ENCODE measurements at places on chromosomes 16 and 17. TPM values are rescaled to one million over a fixed set of nuclear protein-coding genes. Genes with fewer than 3 reads are reported as not detected.

The C16orf74 gene
- 8.4 TPM for total RNA-seq

The NPIPB12 gene
- total RNA-seq, result 82.9 TPM

The KRT23 gene
- total RNA-seq, result not detected

The GAS2L2 gene
- not detected for total RNA-seq

The MCRIP2 gene
- total RNA-seq, result 12.1 TPM

The TOX3 gene
- total RNA-seq, result not detected

The ABCA3 gene
- total RNA-seq, result 67.6 TPM

The CCDC137 gene
- 9.2 TPM for total RNA-seq

The ULK2 gene
- total RNA-seq, result 26.7 TPM

Data from bladder microvascular endothelial cell (primary cell).